Renal pelvis (tissue), 12 donors: ENCODE measurements at places on chromosomes 4 and X. TPM values are rescaled to one million over a fixed set of nuclear protein-coding genes. Genes with fewer than 3 reads are reported as not detected.

- DNase-seq: no peak
These were observed 520.7 kb upstream of the ARX start for GRCh38 chrX:25536307-25536970.

GRCh38 chr4:68070302-68070701, 59.4 kb downstream of the TMPRSS11F start:
- no peak for DNase-seq

DNA sequence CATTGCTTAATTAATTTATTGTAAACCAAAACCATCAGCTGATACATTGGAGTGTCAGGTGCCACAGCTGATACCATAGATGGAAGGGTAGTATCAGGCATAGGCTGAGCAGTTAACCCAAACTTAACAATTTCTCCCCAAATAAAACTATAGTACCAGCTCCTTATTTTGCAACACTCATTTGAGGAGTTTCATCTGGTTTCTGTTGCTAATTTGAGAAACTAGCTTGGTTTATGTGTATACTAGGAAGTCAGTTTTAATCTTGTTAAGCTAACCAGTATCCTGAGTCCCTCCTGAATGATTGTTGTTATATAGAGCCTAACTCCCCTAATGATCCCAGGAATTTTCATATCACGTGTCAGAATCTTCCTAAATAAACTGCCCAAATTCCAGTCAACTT, 12.7 kb downstream of the DCAF16 start:
- no peak for DNase-seq

DNA sequence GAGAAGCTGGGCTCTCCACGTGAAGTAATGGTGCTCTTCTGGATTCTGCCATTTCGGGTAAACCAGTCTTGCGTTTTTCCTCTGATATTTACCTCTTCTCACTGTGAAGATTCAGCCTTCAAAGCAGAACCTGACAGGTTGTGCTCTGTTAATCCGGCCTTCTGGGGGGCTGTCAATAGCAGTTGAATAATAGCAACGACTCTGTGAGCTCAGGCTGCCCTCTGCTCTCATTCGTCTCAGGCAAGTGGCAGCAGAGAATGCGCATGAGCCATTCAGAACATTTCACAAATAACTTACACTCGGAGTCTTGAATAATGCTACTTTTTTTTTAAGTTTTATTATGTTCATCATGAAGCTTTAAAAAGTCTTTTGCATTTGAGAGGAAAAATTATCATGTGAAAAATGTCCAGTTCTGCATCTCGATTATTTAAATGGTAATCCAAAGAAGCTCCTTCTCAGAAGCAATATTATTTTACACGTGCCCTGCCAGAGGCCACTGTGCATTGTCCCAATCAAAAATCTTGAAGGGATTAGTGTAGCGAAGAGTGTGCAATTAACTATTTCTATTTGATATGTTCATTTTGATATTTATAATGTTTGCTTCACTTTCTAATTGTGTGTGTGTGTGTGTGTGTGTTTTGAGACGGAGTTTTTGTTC, 354.2 kb upstream of the FAT1 start:
- no peak for DNase-seq

- DNase-seq: no peak
These were observed 111.1 kb downstream of the NFKB1 start for GRCh38 chr4:102612210-102612609.

DNA sequence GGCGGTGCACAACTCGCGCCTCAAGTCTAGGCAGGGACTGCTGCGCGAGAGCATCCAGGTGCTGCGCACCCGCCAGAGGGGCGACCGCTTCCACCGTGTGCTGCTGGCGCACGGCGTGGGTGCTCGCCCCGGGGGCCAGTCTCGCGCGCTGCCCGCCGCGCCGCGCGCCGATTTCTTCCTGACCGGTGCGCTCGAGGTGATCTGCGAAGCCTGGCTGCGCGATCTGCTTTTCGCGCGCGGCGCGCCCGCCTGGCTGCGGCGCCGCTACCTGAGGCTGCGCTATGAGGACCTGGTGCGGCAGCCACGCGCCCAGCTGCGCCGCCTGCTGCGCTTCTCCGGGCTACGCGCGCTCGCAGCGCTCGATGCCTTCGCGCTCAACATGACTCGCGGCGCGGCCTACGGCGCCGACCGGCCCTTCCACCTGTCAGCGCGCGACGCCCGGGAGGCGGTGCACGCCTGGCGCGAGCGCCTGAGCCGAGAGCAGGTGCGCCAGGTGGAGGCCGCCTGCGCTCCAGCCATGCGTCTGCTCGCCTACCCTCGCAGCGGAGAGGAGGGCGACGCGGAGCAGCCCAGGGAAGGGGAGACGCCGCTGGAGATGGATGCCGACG, 1.3 kb downstream of the CHST7 start:
- DNase-seq: no peak

GRCh38 chr4:121989715-121990114, 37.9 kb upstream of the TRPC3 start:
- DNase-seq: no peak

- DNase-seq: no peak
These were observed 71.3 kb upstream of the KIT start for GRCh38 chr4:54586320-54586955.

AMOT gene
- 80.5 TPM for polyA plus RNA-seq

SUPT20HL1 gene
- not detected for polyA plus RNA-seq

TRMT44 gene
- polyA plus RNA-seq: 27.2 TPM

MAGEA11 gene
- not detected for polyA plus RNA-seq

KCNE5 gene
- 6.0 TPM for polyA plus RNA-seq
